Stimulated activated CD4-positive, alpha-beta T cell treated with anti-CD3 and anti-CD28 coated beads, Interleukin-12 subunit alpha, Interleukin-12 subunit beta, amount 100 ng/mL, for 24 hours (primary cell): ENCODE measurements at places on chromosomes 1 and 21.

- DNase-seq: no peak
Observed at GRCh38 chr1:87791931-87792740, 463.5 kb downstream of the LMO4 start.

DNA sequence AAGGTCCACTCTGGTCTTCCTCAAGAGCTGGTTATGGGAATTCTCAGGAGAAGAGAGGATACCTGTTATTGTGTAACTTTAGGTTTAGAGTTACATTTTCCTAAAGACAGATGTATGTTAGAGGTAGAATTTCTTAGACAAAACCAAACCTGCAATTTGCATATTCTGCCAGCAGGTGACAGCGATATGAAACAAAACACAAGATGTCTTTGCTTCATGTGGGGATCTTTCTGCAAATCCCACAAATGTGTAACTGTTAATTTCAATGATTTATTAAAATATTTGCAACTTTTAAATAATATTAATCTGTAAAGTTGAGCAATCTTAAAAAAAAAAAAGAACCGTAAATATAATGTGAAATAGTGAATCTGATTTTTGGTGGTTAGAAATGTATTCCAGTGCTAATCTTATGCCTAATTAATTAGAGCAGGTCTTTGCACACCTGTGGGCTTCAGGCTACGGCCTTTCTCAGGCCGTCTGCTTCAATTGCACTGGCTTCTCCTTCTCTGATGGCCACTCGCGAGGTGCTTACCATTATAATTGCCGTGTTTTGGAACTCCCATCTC lies 33.4 kb downstream of the FAM78B start:
- DNase-seq: no peak

GRCh38 chr21:43758111-43758641 lies 17.9 kb downstream of the CSTB start:
- DNase-seq: no peak

DNA sequence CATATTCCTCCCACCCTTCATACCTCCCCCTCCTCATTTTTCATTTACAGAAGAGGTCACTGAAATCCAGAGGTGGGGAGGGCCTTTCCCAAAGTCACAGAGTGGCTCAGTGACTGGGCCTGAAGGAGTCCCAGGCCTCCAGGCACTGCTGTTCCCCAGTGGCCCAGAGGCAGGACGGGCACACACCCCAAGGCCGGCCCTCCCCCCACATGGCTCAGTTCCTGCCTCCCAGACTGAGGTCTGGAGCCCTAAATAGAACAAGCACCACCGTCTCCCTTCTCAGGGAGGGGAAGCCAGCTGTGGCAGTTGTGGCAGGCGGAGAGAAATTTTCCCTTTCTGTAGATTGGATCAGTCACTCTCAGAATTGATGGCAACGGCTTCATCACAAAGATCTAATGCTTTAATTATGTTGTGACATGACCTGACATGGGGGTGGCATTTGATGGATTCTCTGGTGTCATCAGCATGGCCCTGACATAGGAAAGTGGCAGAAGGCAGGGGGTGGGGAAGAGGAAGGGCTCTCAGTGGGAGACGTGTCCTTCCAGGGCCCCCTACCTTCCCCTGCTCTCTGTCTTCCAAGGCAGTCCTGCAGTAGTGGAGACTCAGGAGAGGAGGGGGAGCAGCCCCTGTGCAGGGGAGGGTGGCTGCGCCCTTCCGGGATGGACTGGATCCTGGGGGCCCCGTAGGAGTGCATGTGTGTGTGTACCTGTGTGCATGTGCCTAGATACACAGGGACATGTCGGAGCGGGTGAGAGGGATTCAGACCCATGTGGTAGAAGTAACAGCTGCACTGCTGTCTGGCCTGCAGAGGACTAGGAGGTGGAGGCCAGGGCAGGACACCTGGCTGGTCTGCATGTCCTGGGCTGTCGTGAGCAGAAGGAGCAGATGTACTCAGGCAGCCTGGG lies 41.2 kb upstream of the FOXO6 start:
- DNase-seq: no peak

- DNase-seq: no peak
Observed at GRCh38 chr1:12075195-12076114, 12.4 kb downstream of the TNFRSF8 start.

DNA sequence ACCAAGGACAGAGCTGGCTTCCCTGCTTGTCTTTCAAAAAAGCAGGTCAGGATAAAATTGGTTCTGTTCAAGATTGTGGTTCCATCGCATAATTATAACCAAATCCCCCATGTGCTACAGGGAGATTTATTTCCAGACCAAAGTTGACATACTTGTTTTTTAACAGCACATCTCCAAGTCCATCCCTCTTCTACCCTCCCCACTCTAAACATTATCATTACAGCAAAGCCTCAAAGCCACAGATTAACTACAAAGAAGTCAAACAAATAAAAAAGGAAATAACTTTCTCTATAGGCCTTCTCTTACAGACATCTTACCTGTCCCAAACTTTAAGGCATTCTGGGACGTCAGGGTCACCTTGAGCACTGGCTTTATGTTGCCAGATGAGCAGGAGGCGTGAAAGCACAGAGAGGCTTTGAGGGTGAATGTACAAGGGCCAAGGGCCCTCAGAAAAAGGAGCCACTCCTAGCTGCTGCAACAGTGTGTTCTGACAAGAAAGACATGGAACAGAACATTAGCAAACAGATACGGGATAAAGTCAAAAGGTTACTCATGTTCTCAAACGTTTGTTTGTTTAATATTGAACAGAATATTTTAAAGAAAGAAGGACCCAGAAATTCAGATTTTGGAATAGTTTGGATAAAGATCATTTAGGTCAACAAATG lies 31.2 kb downstream of the UBR4 start:
- no peak for DNase-seq

DNA sequence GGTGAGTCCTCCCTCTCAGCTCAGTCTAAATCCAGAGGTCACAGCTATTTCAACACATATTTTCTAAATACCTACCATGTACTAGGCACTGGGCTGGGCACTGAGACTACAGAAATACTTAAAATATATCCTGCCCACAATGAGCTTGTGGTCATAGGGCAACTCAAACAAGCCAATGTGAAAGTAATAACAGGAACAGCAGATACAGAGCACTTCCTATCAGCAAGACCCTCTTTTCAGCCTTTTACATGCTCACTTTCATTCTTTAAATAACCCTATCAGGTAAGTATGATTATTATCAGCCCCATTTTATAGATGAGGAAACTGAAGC lies 71.9 kb downstream of the CD34 start:
- no peak for DNase-seq

GRCh38 chr1:55209247-55209646 lies 5.9 kb downstream of the USP24 start:
- no peak for DNase-seq

- no peak for DNase-seq
Observed at GRCh38 chr1:56931211-56931610, 34.6 kb downstream of the C8B start.

DNA sequence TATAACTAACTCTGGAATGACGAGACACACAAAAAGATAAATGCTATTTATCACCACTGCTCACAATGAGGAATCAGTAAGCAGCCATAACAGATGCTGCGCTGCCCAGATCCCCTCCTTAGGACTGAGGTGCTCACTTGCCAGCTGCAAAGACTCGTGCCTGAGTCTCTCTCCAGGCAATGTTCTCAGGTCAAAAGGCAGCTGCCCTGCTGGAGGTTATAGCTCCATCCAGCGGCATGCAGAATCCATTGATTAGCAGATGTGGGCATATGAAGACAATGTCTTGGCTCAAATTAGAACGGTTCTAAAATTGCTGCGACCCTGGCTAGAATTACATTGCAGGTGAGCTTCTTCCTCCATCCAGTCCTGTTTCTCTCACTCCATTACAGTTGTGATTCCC lies 328.2 kb upstream of the CHRM3 start:
- DNase-seq: no peak

GRCh38 chr1:115283681-115284146 lies 54.3 kb downstream of the NGF start:
- DNase-seq: no peak

DNA sequence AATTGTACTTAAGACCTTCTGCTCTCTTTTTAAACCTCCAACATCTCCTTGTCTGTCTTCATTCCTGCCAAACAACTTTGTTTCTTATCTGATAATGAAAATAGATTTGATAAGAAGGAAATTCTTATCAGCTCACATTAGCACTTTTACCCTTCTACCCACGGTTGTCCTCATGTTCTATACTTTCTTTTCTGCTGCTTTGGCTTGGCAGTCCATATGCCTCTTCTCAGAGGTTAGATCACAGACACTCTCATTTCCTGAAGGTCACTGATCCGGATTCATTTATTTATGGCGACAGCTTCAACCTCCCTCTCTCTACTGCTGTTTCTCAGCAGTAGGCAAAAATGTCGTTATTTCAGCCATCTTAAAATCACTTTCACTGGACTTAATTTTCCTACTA lies 2015.8 kb downstream of the NCAM2 start:
- DNase-seq: no peak

DNA sequence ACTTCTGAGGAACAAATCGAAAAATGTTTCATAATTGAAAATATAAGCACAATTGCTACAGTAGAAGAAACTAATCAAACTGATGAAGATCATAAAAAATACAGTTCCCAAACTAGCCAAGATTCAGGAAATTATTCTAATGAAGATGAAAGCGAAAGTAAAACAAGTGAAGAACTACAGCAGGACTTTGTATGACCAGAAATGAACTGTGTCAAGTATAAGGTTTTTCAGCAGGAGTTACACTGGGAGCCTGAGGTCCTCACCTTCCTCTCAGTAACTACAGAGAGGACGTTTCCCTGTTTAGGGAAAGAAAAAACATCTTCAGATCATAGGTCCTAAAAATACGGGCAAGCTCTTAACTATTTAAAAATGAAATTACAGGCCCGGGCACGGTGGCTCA lies 30.6 kb downstream of the IFNAR1 start:
- no peak for DNase-seq

GRCh38 chr21:42306366-42307035 lies 8.7 kb downstream of the TFF3 start:
- DNase-seq: no peak

- no peak for DNase-seq
Observed at GRCh38 chr21:45336535-45336810, 48.8 kb upstream of the POFUT2 start.

DNA sequence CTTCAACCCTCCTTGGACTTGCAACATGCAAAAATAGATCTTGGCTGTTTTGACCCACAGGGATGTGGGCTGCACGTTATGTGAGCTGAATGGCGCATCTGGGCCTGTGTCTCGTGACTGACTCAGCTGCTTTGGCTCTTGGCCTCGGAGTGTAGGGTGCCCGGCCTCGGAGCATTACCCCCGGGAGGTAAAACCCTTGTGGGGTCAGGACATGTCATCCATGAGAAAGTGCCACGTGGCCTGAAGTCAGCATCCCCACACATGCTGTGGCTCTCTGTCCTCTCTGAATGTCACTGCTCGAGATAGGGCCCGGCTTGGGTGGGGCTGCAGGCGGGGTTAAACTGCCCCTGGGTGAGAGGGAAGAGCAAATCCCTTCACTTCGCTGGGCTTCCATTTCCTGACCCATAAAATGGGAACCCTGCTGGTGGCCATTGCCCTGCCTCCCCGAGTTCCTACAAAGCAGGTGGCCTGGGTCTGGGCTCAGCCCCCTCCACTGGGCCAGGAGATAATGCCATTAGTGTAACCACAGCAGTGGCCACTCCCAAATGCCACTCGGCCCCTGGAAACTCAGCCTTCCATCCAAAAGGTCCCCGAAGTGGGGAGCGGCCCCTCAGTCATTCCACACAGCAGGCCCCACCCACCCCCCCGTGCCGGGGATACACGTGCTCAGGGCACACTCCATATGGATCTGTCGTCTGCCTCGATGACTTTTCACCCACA lies 22.8 kb upstream of the TSPEAR start:
- no peak for DNase-seq

DNA sequence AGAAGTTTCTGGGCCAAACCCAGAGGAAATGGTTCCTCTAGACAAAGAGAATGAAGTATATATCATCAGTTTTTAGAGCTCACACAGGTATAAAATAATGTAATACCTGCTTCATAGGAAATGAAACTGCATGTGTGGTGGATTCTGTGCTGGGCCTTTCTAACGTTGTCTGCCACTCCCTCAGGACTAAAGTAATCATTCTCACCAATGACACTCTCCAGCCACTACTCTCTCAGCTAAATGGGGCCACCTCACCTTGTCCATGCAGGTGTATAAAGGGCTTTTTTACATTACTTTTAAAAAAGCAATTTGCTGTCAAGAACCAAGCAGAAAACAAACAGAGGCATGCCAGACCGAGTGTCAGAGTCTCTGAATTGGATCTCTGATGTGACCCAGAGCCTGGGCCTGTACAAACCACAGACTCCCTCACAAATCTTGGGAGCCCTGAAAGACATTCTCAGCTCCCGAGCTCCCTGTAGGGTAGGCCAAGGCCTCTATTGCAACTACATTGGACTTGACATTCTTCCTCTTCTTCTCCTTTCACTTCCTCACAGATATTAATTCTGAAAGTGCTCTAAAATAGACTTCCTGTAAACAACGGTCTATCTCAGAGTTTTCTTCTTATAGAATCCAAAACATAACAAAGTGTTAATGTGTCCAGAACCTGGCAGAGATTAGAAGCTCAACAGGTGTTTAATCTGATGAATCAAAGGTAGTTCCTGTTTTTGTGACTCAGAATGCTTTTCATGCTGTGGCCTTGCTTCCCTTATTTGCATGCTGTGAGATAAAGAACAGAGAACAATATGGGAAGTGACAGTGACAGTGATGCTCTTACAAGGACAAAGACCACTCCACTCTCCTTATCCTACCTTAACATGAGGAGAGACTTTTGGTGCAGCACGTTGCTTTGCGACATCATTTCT lies 8.6 kb downstream of the AIM2 start:
- DNase-seq: no peak

DNA sequence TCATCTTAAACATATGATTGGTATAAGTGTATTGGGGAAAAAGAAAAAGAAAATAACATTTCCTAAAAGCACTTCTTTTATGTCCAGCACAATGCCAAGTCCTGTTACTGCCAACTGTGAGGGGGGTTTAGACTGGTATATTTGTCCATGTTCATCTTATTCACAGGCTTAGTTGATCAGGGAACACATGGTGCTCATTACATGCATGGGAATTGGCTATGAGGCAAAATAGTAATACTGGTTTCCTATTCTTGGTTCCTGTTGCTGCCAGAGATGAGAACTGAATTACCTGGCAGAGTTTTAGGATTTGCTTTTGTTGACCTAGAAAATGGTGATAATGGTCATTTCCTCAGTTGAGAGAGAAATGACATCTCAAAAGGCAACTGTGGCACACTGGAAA lies 398.8 kb downstream of the DUSP10 start:
- no peak for DNase-seq

DNA sequence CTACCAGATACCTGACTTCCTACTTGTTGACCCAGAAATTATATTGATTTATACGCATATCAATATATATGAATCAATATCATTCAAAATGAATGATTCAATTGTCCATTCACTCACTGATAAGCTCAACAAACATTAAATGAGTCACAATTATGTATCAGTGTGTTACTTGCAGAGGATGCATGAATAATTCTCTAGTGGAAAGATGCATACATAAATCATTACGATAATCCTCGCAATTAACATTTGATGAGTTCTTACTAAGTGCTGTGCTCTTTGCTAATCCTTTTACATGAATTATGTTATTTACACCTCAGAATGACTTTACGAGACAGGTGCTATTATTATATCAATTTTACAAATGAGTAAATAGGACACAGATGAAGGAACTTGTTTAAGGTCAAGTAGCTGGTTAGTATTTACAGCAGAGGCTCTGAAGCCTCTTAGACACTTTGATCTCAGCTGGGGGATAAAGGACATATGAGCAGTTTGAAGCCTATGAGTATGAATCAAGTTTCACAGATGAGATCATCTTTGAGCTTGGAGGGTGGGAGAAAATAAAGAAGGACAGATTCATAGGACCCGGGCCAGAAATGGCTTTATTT lies 112.8 kb upstream of the ADAMTS5 start:
- no peak for DNase-seq
